ENCODE measurements at places on chromosomes 11 and 22.

- no peak for DNase-seq
Measured at GRCh38 chr11:76459299-76459698, 14.5 kb downstream of the EMSY start.

GRCh38 chr22:22362936-22363335 lies 118.3 kb downstream of the VPREB1 start:
- DNase-seq: no peak

- DNase-seq: no peak
Measured at GRCh38 chr11:68450711-68451110, 9.8 kb upstream of the PPP6R3 start.

GRCh38 chr22:39362271-39362670 lies 12.5 kb downstream of the SYNGR1 start:
- no peak for DNase-seq

Data from fibroblast of skin of left quadriceps (primary cell).